Naive thymus-derived CD4-positive, alpha-beta T cell (primary cell): ENCODE measurements at places on chromosomes 2 and 18. TPM values are rescaled to one million over a fixed set of nuclear protein-coding genes. Genes with fewer than 3 reads are reported as not detected.

CXCR1 gene
- polyA plus RNA-seq: 0.20 TPM

DYNC1I2 gene
- 23.2 TPM for polyA plus RNA-seq

ADAM23 gene
- polyA plus RNA-seq: 1.2 TPM

RFX8 gene
- not detected for polyA plus RNA-seq

DRC1 gene
- polyA plus RNA-seq: not detected

SP100 gene
- polyA plus RNA-seq: 103 TPM

HOXD1 gene
- polyA plus RNA-seq: not detected

GALM gene
- polyA plus RNA-seq: 14.7 TPM

SKOR2 gene
- polyA plus RNA-seq: not detected

LRRC30 gene
- polyA plus RNA-seq: not detected

NTSR2 gene
- not detected for polyA plus RNA-seq

UGT1A10 gene
- polyA plus RNA-seq: not detected

RNASEH1 gene
- 37.6 TPM for polyA plus RNA-seq

KIAA2012 gene
- not detected for polyA plus RNA-seq

PTPRN gene
- not detected for polyA plus RNA-seq
